ENCODE measurements at places on chromosomes 5 and 9.

- DNase-seq = no peak
Measured at GRCh38 chr9:133471551-133472276, 7.2 kb downstream of the SLC2A6 start.

DNA sequence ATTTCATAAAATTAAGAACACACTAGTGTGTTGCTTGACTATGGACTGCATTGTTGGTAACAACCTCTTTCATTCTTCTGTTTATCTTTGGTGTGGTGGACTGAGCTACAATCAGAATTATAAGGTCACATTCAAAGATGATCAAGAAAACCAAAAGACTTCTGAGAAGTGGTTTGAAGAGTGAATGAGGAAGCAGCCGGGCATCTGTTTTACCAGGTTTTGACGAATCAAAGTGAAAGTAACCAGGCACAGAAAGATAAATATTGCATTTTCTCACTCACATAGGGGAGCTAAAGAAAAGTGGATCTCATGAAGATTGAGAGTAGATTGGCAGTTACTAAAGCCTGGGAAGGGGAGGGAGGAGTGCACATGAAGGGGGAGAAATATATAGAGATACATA lies 589.1 kb downstream of the ZNF608 start:
- DNase-seq = no peak

GRCh38 chr9:109449036-109449798 lies 48.9 kb downstream of the PTPN3 start:
- DNase-seq = no peak

DNA sequence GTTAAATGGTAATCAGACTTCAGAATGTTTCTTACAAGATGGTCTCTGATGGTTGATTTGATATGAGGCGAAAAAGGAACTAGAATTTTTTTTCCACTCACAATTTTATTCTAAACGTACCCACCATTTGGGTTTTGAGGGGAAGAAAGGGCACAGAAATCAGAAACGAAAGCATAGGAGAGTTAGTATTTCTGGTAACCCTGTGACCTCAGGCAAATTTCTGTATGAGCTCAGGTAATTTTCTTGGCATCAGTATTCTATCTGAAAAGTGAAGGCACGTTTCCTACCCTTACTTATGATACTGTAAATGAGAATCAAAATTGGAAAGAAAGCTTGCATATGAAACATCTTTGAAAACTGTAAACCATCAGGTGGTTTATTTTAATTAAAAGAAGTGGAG lies 26.5 kb downstream of the TMEFF1 start:
- no peak for DNase-seq

- no peak for DNase-seq
Measured at GRCh38 chr9:123234853-123235252, 33.5 kb downstream of the STRBP start.

DNA sequence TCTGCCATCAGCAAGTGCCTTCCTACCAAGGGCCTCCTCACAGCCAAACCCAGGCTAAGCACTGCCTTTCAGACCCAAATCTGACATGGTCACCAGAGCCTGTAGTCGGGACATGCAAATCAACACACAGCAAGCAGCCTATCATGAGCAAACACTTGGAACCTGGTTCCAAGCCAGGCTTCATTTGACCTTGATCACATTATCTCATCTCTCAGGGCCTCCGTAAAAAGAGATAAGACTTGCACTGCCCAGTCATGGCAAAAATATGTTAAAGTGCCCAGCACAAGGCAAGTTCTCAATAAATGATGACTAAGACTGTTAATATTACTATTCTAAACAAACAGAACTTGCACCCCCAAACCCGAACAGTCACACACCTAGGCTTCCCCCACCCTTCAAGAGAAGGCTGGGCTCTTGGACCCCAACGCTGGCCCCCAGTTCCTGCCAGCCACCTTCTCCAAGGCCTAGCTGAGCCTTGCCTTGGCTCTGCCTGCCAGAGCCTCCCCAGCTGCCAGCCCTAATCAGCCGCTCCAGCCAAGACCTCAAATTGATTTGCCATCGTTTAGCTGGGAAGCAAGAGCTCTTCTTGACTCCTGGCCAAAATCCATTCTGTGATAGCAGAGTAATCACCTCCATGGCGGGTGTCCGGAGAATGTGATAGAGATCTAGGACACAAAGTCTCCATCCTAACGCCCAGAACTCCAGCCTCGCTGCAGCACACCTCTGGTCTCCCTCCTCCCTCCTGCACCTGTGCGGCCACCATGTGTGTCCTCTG lies 18.7 kb downstream of the CPLX2 start:
- no peak for DNase-seq

- DNase-seq = no peak
Measured at GRCh38 chr9:114770991-114771390, 34.8 kb downstream of the TNFSF15 start.

GRCh38 chr9:73034962-73035361 lies 82.1 kb upstream of the ALDH1A1 start:
- DNase-seq = no peak

DNA sequence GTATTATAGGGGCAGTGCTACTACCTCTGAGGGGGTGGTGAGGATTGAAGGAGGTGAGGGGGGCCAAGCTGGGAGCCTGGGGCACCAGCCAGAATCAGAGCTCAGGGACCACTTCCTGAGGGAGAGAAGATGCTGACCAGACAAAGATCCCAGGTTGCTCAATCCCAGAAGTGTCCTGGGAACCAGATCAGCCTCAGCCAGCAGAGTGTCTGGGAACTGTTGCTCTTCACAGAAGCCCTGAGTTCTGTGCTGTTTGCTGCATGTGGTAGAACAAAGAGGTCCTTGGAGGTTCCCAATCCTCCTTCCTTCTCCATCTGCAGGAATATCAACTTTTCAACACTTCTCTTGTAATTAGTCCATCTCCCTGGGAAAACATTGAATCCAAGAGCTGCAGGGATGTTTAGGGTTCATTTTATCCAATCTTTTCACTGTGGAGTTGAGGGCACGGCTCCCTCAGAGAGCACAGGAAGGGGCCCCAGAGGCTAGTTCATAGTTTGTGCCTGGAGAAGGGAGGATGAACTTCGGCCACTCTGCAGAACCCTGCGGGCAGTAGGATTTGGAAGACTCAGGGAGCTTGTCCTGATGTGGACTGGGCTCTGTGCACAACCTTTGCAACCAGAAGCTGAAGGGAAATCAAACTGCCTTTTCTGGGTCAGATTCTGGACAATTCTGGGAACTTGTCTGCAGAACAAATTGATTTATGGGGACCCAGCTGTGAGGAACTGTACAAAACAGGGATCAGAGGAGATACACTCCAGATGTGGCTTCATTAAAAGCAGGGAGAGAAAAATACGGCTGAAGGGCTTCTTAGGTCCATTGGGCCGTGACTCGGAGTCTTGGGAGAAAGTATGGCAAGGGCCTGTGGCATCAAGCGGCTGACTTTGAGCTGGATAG lies 57.1 kb downstream of the GALNT12 start:
- no peak for DNase-seq

- peak; percentile 80 for DNase-seq
Measured at GRCh38 chr9:134641173-134641989, at the start of gene COL5A1. Gene COL5A1 (plus strand): TSS chr9:134641803. CDS start chr9:134642188, 385 bp downstream.

- peak; percentile 91 for DNase-seq
Measured at GRCh38 chr9:91817493-91818224, 132.4 kb downstream of the ROR2 start.

DNA sequence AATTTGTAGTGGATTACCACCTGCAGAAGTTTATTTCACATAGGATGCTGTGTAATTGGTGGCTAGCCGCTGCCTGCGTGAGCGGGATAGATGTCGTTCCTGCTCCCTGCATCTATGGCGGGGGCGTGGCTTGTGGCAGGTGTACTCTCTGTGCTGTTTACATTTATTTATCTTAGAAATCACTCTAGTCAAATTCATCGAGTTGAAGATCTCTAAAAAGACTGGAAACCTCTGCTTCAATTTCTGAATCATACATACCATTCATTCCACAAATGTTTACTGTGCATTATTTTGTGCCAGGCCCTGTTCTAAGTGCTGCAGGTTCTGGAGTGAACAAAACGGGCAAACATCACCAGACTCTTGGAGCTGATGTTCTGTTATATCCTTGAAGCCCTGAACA lies 11.9 kb downstream of the ROPN1L start:
- DNase-seq = no peak

DNA sequence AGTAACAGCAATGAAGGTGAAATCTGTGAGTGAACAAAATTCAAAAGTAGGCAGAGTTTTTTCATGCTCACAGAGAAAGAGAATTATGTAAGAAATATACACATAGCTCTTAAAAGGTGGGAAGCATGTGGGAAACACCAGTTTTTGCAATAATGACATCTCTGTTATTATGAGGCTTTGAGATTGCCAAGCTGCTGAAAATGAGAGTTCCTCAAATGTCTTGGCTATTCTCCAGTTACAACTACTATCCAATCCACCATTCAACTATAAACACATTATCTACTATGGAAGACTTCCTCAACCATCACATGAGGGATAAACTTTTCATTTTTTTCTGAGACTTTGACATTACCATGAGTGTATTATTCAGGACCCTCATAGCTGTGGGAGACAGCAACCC lies 420.8 kb upstream of the ACTBL2 start:
- no peak for DNase-seq

DNA sequence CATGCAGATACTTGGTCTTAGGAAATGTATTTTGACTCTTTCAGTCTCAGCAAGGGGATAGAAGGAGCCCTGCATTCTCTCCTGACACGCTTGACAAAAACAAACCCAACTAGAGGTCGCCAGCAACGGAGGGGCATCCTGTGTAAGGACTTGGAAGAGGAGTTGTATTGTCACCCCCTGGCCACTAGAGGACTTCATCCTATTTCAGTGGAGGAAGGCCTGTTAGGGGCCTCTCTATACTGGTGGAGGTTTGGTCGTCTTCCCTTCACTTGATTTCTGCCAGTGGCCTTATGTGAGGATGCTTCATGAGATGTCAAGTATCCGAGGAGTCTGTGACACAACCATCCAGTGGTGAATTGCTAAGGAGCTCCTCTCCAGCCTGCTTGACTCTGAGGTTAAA lies 122.8 kb upstream of the STC2 start:
- no peak for DNase-seq

DNA sequence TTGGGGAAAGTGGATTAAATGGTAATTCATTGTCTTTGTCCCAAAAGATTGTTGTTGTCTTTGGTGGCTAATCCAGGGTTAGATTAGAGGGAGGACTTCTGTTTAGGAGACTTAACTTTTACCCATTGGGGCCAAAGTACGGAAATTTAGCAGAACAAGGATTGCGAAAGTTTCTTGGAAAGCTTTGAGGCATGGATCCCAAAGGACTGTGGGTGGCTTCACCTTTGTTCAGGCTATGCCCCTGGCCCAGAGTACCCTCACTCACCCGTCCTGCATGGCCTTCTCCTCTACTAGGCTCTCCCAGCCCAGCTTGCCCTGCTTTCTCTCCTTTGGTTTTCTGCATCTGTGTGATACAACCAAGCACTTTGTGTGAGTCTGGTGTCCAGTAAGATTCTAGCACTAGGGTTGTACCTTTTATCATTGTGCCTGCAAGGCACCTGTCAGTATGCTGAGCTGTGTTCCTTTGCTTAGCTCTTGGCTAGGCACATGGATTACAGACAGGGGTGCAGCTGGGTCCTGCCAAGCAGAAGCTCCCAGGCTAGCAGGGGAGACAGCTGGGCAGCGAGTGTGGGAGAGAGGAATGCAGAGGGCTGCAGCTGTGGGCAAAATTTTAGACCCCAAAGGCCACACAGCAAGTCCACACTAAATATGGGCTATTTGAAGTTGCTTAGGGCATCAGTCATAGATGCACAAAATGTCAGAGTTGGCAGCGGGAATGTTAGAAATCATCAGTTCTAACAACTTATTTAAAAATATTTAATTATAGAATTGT lies 3.2 kb downstream of the PPARGC1B start:
- no peak for DNase-seq

GRCh38 chr9:134773842-134774241 lies 106.8 kb upstream of the FCN2 start:
- no peak for DNase-seq

DNA sequence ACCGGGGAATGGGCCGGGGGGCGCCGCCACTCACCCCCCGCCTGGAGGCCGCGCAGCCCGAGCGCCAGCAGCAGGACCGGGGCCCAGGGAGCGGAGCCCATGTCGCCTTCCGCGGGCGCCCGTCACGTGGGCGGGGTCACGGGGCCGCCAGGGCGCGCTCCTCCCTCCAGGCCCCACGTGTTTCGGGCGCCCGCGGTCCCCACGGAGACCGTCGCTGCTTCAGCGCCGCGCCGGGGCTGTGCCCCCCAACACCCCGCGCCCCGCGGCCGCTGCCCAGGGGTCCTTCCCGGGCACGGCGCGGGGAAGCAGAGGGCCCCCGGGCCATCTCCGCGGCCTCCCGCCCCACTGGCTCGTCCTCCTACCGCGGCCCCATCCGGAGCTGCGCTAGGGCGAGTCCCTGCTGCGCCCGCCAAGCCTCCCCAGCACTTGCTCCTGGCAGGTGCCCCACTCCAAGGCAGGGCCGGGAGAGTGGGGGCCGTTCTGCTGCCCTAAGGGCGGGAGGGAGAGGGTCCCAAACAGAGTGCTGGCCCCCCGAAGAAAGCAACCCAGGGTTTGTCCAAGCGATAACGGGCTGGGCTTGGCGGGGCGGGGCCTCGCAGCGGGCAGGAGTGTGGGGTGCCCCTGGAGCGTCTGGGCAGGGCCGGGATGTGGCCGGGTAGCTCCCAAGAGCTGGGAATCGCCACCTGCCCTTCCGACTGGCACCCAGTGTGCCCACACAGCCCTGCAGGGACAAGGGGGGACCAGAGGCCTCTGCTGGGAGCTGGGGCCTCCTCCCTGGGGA lies at the start of gene DPP7:
Gene DPP7, minus strand, starts transcription at position 121 of the 781 bp plus-strand sequence. Its CDS starts 20 bp downstream, at position 101.
- no peak for DNase-seq

- DNase-seq = no peak
Measured at GRCh38 chr5:128681764-128682592, 143.9 kb upstream of the FBN2 start.

- no peak for DNase-seq
Measured at GRCh38 chr5:59575648-59576445, 317.7 kb downstream of the PDE4D start.

GRCh38 chr9:133421615-133422542 lies at the start of gene ADAMTS13:
Gene ADAMTS13 (plus strand): TSS chr9:133422367. CDS start chr9:133422444, 77 bp downstream.
- no peak for DNase-seq

- DNase-seq = peak; percentile 47
Measured at GRCh38 chr5:148972974-148973374, 89.9 kb downstream of the SH3TC2 start.

All from fibroblast of the conjunctiva (primary cell).